SIG-M5 (cell line): ENCODE measurements at places on chromosomes 3 and 15.
A peak's percentile ranks its signal among the peaks of the same experiment; 100 is the strongest.

DNA sequence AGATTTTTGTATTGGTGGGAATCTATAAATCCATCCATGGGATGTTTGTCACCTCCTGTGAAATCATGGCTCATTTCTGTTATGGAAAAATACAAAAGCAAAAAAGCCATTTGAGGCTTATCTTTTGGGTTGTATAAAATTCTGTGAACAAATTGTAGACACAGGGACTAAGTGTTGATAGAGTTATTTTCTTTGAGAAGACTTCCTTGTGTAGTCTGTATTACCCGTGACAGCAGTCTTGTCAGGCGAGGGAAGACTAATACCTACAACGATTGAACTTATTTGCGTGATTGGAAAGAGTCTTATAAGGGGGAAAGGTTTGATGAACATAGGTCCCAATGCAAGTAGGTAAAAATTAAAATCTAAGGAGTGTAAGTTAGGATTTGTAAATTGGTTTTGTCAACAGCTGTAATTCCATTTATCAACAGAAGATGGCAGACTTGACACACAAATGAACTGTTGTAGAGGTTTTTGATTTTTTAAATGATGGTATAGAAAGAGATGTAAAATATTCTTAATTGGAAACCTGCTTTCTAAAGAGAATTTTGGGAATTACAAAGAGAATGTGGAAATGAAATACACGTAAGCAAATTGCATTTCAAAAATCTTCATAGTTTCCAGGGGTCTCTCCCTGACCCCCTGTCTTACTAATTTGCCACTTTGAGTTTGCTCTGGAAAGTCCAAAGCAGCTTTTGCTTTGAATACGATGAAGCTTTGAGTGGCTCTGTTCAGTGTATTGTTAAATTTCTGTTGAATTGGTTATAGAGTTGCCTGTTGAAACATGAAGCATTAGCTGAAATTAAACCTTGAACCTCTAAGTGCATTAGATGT lies 33.2 kb downstream of the SLC25A26 start:
- DNase-seq = no peak

DNA sequence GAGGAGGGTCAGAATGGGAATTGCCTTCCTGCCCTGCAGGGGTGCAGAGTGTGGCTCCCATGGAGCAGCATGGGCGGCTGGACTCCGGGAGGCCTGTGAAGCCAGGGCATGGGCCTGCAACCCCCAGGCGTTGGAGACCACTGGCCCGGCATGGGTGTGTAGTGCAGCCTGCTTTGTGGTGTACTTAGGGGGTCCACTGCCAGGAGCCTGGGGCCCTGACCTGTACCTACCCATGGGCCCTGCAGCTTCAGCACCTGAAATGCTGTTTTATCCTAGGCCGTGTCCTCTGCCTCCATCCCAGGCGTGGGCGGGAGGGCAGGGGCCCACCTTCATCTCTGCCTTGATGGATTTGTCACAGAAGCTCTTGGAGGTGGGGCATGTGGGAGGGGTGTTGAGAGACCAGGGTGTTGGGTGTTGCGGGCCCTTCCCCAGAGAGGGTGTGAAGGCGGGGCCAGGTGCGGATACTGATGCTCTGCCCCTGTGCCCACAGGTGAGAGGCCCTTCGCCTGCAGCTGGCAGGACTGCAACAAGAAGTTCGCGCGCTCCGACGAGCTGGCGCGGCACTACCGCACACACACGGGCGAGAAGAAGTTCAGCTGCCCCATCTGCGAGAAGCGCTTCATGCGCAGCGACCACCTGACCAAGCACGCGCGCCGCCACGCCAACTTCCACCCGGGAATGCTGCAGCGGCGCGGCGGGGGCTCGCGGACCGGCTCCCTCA lies 45.0 kb downstream of the KLF13 start:
- DNase-seq = no peak

GRCh38 chr3:14375192-14375591 lies 27.2 kb upstream of the SLC6A6 start:
- no peak for DNase-seq

DNA sequence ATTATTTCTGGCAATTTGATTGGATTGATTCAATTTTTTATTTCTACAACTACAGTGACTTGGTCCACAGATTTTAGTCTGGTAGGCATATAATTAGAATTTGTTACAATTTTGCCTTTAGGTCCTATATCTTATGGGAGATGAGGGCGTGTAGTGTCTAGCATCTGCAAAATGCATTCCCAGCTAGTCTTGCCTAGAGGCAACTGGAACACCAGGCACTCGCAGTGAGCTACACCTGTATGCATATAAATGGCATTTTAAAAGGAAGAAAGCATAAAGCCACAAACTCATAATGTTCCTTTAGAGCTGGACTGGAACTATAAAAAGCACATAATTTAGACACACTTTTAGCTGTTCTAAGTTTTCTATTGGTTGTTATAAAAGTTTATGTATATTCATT lies 17.9 kb upstream of the SPPL2A start:
- DNase-seq = no peak

DNA sequence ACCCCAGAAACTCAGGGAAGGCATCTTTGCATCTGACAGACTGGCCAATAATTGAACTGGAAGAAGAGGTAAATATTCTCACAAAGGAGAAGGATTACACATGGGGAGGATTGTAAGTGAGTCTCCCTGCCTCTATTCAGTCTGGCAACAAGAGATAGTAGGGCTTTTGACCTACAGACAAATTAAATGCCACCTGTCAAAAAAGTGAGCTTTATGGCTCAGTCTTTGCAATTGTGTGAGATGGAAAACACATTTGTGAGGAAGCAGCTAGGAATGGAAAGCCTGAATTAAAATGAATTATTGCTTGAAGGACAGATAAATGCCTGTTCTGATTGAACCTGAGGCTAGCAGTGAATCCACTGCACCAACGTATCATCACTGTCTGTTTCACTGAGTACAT lies 173.3 kb upstream of the GOLIM4 start:
- DNase-seq = no peak

GRCh38 chr3:56918111-56918568 lies 116.4 kb upstream of the ARHGEF3 start:
- DNase-seq = peak; percentile 51

- DNase-seq = no peak
Observed at GRCh38 chr3:71142441-71143161, 440.9 kb downstream of the FOXP1 start.

DNA sequence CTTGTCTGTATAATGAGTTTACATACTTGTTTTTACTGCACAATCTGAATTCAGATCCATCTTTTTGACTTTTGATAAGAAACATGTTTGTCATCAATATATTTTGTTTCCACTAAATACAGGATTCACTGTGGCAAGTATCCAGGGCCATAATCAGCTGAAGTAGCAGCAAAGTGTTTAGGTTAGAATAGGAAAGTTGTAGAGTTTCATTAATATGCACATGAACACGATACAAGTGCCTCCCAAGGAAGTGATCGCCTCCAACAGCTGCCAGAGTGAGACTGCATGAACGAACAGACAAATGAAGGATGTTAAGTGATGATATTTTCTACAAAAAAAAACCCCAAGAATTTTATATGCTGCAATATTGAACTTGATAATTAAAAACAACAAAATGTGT lies 204.3 kb downstream of the TBL1XR1 start:
- DNase-seq = no peak

GRCh38 chr3:123949641-123950040 lies 11.4 kb downstream of the CCDC14 start:
- DNase-seq = no peak

- DNase-seq = no peak
Observed at GRCh38 chr3:133246119-133246518, 153.7 kb upstream of the BFSP2 start.
